GM12878 (cell line): ENCODE measurements at places on chromosomes 4 and X. TPM values are rescaled to one million over a fixed set of nuclear protein-coding genes. Genes with fewer than 3 reads are reported as not detected.

Gene GDPD2
- not detected in 2 replicates for polyA plus RNA-seq

Gene CFP
- polyA plus RNA-seq = 2.9 and 3.4 TPM in 2 replicates

Gene NAT8L
- polyA plus RNA-seq = not detected in 2 replicates

Gene CORIN
- polyA plus RNA-seq = 0.09 and 0.15 TPM in 2 replicates

Gene TRPC5OS
- polyA plus RNA-seq = not detected in 2 replicates

Gene CT45A5
- polyA plus RNA-seq = not detected in 2 replicates

- DNase-seq = no peak
Measured at GRCh38 chr4:10063544-10064300, 42.4 kb upstream of the SLC2A9 start.

GRCh38 chr4:30385650-30386049 is 334.5 kb upstream of the PCDH7 start:
- no peak for DNase-seq

DNA sequence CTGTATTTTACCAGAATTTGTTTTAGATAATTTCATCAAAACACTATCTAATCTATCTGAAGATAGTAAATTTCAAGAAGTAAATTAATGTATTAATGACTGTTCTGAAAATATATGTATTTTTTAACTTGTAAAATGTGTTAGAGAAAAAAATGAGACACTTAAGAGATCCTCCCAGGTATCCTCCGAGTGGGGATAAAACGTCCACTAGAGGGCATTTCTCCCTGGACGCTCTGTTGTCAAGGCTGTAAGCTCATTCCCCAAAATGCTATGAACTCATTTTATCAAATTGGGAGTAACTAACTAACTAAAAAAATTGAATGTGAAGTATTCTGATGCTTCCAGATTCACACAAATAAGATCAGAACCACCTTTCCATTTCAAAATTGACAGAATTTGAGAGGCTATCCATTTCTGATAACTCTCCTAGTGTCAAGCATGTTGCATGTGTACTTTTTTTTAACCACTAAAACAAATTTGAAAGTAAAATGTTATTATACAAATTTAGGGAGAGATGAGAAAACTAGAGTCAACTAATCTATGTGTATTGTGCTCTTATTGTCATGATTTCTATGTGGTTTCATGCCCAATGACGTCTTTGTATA is 337.3 kb upstream of the HS3ST1 start:
- DNase-seq = no peak

DNA sequence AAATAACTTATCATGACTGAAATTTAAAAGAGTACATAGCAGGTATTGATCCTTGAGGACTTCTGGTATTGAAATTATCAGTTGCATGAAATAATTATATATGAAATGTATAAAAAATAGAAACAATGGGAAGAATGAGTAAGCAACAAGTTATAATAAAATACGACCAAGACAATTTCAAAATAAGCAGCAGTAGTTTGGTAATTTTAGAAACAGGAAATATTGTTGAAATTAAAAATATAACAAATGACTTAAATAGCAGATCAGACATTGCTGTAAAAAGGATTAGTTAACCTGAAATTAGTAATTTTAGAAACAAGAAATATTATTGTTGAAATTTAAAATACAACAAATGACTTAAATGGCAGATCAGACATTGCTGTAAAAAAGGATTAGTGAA is 152.3 kb downstream of the BTC start:
- DNase-seq = no peak

DNA sequence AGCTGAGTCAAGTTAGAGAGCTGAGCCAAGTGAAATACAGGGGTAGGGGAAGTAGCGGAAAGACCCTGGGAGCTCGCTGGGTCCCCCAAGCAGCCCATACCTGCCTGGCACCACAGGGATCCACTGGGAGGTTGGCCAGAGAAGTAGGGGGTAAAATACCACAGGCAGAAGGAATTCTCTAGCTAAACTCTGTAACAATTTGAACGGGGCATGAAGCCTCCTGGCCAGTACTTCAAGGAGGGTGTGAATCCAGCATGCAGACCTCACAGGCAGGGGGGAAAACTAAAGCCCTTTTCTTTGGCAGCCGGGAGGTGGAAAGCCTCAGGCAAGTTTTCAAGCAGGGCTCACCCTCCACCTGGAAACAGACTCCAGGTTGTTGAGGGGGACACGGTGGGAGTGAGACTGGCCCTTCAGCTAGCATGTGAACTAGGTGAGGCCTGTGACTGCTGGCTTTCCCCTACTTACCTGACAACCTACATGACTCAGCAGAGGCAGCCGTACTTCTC is 3.7 kb upstream of the UGT2A1 start:
- DNase-seq = no peak

DNA sequence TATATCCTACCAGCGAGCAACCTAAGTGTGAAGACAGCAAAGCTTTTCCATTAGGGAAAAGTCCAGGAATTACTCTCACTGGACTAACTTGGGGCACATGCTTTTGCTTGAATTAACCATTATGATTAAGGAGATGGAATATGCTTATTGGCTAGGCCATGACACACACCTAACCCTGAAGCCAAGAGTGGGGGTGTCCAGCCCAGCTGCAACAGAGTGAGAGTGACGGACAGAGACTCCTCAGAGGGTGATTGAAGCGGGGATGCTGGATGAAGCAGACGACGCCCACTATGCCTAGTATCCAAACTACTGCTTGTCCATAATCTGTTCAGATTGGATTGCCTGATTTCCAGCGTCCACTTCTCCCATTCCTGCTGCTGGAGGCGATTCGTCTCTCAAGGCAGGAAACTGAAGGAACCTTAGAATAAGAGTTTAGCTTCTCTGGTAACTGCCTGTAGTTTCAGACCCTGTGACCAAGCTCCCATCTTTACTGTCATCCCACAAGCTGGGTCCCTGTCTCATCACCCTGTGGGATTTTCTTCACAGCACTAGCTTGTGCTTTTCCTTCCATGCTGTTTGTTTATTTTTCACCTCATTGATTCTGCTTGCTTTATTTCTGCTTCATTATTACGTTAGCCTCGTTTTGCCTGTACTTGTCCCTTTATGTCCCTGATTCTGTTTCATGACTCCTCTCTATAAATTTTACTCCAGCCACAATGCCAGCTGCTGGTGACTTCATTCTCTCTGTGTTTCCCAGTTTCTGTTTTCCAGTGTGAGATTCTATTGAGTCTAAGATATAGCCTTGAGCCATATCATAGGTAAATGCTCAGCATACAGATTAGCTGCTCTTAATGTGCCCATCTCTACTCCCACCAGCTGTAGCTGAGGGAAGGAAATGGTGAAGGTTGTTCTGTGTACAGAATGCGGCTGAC is 19.0 kb downstream of the FAM47E start:
- DNase-seq = no peak

GRCh38 chr4:88054901-88055300 is 47.5 kb downstream of the PKD2 start:
- no peak for DNase-seq
